ENCODE measurements at places on chromosomes 1 and 21.
A peak's percentile ranks its signal among the peaks of the same experiment; 100 is the strongest.

DNA sequence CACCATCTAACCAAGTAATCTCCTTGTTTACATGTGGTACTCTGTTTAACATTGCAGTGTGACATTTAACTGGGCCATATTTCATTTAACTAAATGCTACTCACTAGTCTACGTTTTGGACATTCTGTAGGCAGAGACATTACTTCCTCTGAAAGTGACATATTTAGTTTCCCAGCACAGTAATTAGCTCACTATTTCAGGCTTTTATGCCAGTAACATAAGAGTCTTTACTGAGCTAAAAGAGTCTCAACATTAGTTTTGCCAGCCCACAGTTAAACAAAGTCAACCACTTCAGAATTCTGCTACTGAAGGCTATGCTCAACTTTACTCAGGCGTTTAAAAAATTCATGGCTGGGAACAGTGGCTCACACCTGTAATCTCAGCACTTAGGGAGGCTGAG, 2.6 kb upstream of the TNFRSF9 start:
- DNase-seq, result no peak

DNA sequence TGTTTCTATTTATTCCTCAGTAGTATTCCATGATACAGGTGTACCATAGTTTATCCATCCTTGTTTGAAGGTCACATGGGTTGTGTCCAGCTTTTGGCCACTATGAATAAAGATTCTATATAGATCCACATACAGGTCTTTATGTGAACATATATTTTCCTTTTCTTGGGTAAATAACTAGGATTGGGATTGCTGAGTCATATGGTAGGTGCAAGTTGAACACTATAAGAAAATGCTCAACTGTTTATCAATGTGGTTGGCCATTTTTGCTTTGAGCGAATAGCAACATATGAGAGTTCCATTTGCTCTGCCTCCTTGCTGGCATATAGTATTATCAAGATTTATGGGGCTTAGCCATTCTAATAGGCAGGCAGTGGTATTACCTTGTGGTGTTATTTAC, 170.2 kb upstream of the KCNJ15 start:
- no peak for DNase-seq

DNA sequence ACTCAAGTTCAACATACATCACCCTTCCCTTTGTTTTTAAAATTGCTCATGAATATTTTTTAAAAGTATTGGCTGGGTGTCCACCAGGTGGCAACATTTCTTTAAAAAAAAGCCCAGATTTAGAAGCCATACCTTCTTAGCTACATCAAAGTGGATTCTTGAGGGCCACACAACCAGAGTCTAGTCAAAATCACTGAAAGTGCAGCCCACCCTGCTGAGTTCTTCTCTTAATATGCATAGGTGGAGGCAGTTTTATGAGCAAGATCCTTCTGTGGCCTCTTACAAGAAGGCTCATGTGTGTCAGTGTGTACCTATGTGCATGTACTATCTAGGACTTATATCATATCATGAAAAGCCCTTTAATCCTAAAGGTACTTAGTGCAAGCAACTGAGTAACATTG, 16.9 kb upstream of the GNG12 start:
- no peak for DNase-seq

DNA sequence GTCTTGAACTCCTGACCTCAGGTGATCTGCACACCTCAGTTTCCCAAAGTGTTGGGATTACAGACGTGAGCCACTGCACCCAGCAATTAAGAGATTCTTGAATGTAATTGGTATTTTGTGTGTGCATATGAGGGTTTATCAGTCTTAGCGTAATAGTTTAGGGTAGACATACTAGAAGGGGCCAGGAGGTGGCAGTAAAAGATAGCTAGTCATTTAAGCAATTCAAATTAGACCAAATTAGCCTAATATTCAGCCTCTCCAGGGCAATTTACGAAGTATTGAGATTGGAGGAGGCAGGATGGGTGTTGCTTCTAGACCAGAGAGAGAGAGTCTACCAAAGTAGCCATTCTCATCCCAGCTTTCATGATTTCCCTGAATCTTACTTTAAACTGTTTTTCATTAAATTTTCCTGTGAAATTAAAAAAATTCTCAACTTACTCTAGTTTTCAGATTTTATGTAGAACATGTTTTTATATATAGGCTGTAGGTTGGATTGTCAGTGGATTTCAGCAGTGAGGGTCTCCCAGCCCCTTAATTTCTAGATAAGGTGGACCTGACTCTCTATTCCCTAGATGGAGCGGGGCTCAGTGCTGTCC, 119.7 kb downstream of the HHAT start:
- DNase-seq, result peak; percentile 27

- DNase-seq, result no peak
Measured at GRCh38 chr1:150970808-150971582, 3.6 kb downstream of the CERS2 start.

DNA sequence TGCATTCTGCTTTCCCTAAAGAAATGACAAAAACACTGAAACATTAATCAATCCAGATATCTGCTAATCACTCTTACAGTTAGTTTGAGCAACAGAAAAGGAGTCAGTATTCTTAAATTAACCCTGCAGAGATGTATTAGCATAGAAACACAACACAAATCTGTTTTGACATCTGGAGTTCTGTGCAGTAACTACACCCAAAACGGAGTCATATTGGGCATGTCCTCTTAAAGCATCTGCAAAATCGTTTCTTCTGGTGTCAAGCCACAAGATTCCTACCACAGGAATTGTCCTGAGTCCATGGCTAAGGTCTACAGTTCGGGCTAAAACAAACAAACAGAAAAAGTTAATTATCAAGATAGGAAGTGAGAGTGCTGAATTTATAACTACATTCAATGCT, 332.1 kb upstream of the PKN2 start:
- DNase-seq, result no peak

- peak; percentile 91 for DNase-seq
Measured at GRCh38 chr1:91569411-91570119, 68.9 kb downstream of the CDC7 start.

DNA sequence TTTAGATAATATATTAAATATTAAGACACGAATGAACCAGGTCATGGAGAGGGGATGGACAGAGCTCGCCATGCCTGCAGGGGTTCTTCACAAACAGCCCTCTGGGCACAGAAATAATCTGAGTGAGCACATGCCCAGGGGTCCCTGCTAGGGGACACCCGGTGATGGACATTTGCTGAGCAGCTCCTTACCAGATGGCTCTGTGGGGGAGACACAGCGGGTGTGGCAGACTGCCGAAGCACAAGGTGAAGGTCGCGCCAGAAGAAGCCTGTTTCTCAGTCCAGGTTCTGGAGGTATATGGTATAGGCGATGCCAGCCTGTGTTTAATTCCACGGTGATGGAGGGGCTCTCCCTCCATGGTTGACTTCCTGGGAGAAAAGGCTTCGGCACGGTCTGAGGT, 9.6 kb downstream of the TRABD2B start:
- no peak for DNase-seq

- no peak for DNase-seq
Measured at GRCh38 chr1:245990315-245991022, 516.6 kb downstream of the SMYD3 start.

DNA sequence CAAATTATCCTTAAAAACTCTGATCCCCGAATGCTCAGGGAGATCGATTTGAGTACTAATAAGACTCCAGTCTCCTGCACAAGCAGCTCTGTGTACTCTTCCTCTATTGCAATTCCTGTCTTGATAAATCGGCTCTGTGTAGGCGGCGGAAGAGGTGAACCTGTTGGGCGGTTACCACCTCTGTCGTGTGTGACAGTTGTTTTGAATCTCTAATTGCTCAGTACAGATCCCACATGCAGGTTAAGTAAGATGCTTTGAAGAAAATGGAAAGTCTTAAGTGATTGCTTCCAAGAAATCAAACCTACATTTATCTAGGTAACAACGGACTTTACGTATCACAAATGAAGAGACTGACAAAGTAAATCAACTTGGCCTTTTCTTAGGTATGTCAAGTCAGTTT, 35.5 kb downstream of the COA6 start:
- no peak for DNase-seq

DNA sequence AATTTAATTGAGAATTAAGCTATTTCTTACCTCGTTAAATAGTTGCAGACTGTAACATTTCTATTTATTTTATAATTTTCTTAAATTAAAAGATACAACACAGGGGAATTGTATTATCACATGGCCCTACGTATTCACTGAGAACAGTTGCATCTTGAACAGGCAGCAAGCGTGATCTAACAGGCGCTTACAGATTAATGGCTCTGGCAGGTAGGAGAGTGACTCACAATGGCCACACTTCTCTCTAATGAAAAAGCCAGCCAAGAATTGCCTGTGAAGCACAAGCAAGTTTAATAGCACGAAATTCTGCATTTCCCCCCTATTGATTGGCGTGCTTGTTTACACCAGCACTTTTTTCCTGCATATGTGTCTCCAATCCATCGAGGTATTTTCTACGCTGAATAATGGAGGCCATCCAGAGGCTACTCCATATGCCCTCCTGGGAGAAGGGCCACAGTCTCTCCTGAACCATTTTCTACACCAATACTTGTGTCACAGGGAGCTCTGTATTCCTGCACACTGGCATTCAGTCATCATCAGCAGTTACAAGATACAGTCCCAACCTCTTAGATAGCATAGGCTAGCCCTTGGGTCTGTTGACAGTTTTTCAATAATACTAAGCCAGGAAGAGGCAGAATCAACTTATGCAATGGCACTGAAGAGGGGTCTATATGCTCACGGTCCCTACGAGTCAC, 150.6 kb upstream of the PLD5 start:
- DNase-seq, result no peak

- peak; percentile 56 for DNase-seq
Measured at GRCh38 chr1:32464716-32465577, at the start of gene ZBTB8B. Gene ZBTB8B, plus strand, starts transcription at chr1:32465072. Its CDS starts 5,553 bp downstream, at chr1:32470625.

DNA sequence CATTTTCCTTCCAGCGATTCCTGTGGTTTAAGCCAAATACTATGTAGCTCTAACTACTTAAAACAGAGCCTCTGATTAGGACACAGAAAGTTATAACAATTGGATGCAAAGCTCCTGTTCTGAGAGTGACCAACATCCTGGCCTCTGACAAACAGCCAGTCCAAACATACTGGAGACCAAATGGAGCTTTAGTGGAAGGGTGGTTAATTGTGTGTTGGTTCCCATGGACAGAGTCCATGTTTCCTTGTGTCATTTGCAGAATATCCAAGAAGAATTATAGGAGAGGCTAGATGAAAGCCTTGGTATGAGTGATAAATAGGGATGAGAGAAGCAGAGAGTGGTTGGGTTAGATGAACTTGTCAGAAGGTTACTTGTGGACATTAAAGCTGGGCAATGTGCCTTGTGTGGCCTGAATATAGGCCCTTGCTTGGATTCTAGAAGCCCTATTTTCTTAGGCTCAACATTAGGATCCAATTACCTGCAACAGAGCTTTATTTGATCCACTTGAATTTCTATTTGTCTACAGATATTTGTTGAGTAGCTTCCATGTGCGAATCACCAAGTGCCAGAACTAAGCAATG, 180.5 kb upstream of the GORAB start:
- peak; percentile 43 for DNase-seq

- no peak for DNase-seq
Measured at GRCh38 chr1:228210712-228211530, 3.1 kb downstream of the OBSCN start.

DNA sequence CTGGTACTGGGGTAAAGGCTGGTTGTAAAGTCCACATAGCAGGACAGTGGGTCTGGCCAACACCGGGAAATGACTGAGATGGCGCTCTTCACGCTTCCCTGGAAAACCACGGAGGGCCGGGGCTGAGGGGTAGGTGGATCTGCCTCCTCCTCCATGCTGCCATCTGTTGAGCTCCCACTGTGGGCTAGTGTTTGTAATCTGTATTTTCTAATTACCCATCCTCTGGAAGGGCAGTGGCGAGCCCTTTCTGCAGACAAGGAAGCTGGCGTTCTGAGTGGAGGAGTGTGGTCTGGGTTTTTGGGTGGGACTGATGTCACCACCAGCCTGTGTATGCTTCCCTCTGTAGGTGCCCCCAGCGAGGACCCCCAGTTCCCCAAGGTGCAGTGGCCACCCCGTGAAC, 34.1 kb upstream of the LHX4 start:
- DNase-seq, result no peak

DNA sequence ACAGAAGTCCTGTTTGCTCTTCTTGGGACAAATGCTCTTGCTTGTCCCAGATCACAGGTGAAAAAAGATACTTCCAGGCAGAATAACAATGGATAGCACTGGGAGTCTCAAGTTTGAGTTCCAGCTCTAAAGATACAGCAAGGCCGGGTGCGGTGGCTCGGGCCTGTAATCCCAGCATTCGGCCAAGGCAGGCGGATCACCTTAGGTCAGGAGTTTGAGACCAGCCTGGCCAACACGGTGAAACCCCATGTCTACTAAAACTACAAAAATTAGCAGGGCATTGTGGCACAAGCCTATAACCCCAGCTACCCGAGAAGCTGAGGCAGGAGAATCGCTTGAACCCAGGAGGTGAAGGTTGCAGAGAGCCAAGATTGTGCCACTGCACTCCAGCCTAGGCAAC, 337.6 kb downstream of the SMYD3 start:
- DNase-seq, result no peak

GRCh38 chr1:59879996-59880505, 46.5 kb downstream of the CYP2J2 start:
- DNase-seq, result no peak

DNA sequence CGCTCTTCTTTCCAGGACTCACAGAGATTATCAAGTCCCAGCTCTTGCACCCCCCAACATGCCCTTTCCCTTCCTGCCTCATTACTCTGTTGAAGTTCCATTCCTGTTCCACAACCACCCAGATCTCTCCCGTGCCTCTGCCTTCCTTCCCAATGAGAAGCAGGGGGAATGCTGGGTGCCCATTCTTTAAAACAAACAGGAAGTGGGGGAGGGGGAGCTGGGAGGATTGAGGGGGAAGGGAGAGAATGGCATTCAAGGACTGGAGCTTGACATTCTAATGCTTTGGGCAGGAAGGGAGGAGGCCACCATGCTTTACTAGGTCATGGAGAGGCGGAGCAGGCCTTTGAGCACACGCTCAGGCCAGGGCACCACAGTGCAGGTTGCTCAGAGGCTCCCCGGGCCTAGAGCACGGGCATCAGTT, 150.3 kb upstream of the IRF2BP2 start:
- DNase-seq, result no peak

GRCh38 chr1:12555411-12556367, 62.3 kb downstream of the DHRS3 start:
- DNase-seq, result no peak

DNA sequence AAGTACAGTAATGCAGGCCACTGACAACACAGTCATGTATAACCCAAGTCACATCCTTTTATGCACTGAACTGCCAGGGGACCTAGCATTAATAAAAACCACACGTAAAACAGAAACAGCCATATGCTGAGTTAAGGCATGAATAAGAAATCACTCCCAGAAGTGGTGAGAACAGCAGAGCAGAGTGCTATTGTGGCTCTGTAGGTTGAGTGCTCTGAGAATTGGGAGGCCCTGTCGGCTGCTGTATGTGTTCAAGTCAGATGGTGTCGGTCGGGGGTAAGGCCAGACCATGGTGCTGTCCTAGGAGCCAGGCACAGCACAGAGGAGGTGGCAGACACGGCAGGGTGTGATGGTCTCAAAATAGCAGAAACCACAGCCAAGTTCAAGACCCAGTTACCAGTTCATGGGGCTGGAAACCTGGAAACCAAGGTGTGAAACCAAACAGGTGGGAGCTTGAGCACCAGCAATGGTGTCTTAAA, 126.6 kb upstream of the COA6 start:
- DNase-seq, result no peak

- peak; percentile 90 for DNase-seq
Measured at GRCh38 chr1:97332716-97333115, 588.1 kb downstream of the DPYD start.
